Esophagus squamous epithelium (tissue), 5 donors: ENCODE measurements at places on chromosomes 7 and 10.

- DNase-seq: no peak
These were observed 550 bp upstream of the CREM start for GRCh38 chr10:35126062-35126529.

GRCh38 chr7:155363852-155364600 lies 66.3 kb downstream of the INSIG1 start:
- no peak for DNase-seq

DNA sequence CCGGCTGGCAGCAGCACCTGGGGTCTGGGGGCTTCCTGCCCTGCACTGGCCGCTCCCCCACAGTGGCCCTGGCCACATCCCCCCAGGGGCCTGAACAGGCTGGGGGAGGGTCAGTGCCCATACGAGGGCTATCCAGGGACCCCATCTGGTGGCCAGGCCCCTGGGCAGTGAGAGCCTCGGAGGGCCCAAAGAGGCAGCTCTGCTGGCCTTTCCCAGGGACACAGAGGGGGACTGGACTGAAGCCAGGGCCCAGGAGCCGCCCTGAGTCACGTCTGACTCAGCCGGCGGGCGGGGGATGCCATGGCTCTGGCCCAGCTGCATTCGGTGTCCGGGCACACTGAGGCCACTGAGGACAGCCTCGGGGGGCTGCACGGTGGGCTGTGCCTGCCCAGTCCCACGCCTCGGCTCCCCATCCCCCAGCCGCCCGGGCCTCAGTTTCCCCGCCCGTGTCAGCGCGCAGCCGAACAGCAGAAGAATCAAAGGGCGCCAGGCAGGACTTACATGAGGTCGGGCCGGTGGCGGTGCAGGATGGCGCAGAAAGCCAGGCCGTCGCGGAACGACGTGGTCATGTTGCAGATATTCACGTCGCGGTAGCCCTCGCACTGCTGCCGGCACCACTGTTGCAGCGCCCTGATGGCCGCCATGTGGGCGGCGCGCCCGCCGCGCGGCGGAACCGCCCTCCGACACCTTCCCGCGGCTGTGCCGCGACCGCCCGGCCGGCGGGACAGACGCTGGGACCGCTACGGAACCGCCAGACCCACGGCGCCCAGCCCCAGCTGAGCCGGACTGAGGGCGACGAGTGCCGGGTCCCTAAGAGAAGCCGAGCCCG lies at the start of gene MICALL2:
Gene MICALL2 (minus strand): TSS at position 788 of the 829 bp plus-strand sequence. CDS start 144 bp downstream, at position 644.
- DNase-seq: no peak

- DNase-seq: no peak
These were observed 107.3 kb downstream of the HGF start for GRCh38 chr7:81662531-81662930.

DNA sequence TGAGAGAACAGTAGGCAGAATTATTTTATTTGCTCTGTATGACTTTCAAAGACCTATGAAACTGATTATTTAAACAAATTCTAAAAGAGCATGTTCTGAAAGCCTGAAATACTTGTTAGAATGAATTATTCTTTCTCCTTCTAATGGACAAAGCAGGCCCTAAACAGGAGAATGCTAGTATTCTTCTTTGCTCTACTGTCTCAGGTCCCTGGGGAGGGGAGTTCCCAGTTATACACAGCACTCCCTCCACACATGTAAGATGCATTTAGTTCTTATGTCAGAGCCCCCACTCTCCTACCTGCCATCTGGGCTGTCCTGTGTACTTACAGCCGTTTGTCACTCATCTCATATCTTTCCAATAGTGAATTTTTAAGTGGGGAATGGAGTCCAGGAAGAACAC lies 633.5 kb upstream of the ANKRD30A start:
- DNase-seq: no peak

- no peak for DNase-seq
These were observed 135.1 kb downstream of the CHN2 start for GRCh38 chr7:29329686-29330085.

DNA sequence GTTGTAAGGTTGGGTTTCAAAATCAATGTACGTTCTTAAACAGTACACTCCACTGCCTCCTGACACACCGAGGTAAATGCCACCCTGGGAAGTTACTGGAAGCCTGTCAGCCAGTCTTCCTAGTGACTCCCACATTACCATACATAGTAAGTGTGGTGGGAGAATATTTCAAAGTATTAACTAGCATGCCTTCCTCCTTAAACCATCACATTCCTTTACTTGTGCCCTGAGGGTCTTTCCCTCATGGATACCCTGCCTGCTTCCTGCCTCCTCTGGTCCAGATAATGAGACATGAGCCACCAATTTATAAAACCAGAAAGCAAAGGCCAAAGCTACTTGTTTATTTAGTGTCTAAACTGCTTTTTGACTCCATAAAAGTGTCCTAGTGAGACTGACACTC lies 23.3 kb upstream of the SORCS3 start:
- DNase-seq: no peak

DNA sequence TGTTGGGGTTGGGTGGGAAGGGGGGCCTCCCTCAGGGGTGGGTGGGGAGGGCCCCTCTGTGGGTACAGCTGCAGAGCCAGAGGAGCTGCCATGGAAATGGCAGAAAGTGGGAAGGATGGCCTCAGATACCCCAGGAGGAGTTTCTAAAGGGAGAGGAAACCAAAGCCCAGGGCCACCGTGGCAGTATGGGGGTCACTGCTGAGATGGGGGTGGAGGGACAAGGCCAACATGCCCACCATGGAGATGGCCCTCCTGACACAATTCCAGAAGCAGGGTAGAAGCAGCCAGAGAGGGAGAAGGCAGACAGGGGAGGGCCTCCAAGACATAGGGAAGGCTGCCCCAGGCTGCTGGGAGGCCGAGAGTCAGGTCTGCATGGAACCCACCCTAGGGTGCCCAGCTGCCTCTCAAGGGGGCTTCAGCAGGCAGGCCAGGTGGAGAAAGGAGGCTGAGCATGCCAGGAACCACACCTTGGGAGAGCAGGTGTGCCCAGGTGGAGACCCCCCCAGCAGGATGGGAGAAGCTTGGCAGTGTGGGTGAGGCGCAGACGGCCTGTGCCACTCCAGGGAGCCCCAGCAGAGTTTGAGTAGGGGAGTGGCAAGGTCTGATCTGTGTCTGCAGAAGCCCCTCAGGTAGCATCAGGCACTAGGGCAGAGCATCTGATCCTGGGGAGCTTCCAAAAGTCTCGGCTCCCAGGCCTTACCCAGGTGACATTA lies 146.8 kb downstream of the ARHGAP22 start:
- DNase-seq: no peak

DNA sequence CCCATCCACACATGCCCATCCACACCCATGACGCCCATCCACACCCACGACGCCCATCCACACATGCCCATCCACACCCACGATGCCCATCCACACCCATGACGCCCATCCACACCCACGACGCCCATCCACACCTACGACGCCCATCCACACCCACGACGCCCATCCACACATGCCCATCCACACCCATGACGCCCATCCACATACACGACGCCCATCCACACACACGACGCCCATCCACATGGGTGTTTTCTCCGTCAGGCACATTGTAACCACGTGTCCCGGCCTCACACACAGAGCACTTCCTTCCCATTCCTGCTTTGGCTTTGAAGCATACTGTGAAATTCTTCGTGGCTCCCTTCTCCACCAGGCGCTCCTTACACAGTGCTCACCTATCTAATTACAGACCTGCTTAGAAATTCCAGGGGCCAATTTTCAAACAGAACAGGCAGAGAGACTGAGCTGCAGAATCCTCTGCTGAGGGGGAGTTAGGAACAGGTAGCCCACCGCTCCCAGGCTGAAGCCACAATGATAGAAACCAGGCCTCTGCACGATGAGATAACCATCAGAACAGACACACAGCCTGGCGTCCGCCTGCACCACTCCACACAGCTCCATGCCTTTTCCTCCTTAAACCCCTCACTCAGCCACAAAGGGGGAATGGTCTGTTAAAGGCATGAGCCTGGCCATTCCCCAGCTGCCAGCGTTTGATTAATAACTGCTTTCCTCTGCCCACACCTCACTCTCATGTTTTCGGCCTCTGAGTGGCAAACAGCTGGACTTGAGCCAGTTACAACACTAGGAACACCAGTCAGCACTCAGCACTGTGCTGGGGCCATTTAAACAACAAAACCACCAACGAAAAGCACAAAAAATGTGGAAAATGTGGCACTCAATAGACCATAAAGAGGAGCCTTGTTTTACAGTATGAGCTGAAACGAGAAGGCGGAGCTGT lies 501.6 kb downstream of the PTPRN2 start:
- no peak for DNase-seq

GRCh38 chr7:137146012-137146455 lies 197.5 kb downstream of the PTN start:
- DNase-seq: no peak

DNA sequence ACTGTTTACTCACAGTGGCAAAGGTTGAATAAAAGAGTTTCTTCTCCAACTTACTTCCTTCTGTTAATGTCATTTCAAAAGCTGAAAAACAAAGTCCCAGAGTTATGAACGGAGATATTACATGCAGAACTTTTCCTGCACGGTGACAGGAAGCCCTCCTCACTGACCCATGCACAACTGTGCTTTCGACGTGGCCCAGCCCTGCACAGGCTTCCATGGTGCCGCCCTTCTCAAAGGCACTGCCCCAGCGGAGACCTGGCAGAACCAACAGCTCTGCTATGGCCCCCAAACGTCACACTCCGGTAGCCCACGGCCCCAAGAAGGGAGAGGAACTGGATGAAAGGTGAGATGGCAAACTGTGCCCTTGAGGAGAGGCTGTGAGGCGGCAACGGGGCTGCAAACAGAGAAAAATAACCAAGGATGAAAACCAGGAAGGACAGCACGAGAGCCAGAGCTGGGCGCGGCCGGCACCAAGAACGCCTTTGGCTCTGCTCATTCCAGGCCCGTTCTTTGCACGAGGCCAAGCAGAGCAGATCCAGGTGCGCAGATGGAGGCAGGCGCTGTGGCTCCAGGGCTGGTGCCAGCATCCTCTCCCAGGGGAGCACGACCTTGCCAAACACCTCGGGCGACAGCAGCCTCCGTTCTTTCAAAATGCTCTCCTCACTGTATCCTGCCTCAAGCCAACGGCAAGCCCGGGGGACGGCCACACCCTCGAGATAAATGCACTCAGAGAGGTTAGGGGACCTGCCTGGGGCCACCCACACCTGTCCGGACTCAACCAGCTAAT lies 7.0 kb upstream of the FUOM start:
- no peak for DNase-seq

- DNase-seq: no peak
These were observed 67.9 kb downstream of the SGCE start for GRCh38 chr7:94588075-94588474.

- peak; percentile 14 for DNase-seq
These were observed 63.5 kb downstream of the HIPK2 start for GRCh38 chr7:139714163-139714901.

GRCh38 chr10:28307267-28307666 lies 4.4 kb upstream of the MPP7 start:
- no peak for DNase-seq

GRCh38 chr7:13821152-13821787 lies 168.2 kb downstream of the ETV1 start:
- DNase-seq: no peak

DNA sequence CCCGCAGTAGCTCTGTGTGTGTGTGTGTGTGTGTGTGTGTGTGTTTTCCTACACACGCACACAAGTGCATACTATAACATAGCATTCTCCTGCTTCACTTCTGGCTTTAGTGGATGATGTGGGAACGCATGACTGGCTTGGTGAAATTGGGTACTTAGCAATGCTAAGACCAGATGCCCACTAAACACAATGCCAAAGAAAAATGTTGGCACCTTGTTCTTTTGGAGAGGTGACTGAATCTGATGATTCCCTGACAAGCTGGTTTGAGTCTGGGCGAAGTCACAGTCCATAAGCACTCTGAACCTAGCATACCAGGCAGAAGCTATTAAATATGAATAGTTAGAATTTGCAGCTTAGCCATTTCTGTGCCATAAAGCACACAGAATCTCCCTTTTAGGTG lies 68.0 kb upstream of the CDCA7L start:
- DNase-seq: no peak

- no peak for DNase-seq
These were observed 20.5 kb upstream of the ASB15 start for GRCh38 chr7:123581162-123581459.

GRCh38 chr7:114864278-114864677 lies 57.6 kb upstream of the MDFIC start:
- DNase-seq: no peak

GRCh38 chr7:6293202-6293601 lies 20.8 kb upstream of the CYTH3 start:
- no peak for DNase-seq

GRCh38 chr7:94288096-94288495 lies 106.6 kb upstream of the COL1A2 start:
- DNase-seq: no peak

- DNase-seq: no peak
These were observed 1.5 kb downstream of the DOCK4 start for GRCh38 chr7:112204499-112205342.

DNA sequence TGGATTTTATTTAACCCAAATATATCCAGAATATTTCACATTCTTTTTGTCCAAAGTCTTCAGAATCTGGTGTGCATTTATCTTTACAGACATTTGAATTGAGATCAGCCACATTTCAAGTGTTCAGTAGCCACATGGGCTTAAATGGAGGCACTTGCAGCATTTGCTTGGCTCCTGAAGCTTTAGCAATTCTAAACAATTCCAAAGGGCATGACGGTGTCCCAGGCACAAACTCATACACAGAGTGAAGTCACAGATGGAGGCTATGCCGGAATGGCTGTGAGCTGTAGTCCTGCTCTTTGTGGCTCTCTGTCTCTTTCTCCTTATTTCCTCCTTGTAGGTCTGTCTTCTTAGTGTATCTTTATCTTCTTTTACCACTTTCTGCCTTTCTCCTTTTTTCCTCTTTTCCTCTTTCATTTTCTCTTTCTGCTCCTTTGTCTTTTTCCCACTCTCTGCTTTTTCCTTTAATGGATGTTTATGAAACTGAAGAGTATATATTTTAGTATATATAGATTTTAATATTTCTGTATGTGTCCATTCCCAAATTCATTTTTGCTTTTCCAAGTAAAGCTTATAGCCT lies 7.7 kb downstream of the AGBL3 start:
- DNase-seq: no peak

DNA sequence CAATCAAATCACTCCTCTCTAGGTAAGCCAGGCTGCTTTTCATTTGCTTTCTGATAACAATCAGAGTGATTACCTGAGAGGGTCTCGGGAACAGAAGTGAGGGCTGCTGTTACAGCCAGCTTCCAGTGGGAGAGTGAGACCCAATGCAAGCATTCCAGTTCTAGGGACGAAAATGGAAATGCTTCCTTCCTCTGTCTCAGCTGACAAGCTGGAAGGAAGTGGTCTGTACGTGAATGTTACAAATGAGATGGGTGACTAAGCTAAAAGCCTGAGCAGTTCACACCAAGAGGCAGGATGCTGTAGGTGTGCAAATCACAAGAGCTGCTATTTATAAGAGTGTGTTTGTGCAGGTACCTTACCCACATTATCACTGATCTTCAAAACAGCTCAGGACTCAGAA lies 772.4 kb downstream of the GRID1 start:
- no peak for DNase-seq

GRCh38 chr7:20112696-20113095 lies 104.5 kb downstream of the MACC1 start:
- DNase-seq: no peak

DNA sequence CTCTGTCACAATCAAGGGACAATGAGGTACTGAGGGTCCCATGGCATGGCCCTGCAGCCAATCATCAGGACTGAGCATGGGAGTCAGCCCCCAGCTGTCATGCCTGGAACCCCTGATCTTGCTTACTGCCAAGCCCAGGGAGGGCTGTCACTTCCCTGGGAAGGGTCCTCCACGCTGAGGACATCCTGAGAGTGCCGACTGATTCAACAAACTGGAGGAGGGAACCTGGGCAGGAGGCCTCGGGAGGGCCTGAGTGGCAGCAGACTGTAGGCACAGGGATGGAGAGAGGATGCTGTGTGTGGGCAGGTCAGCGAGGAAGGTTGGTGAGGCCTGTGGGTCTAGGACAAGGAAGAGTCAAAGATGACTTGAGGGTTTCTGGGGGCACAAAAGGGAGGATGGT lies 154.3 kb downstream of the ZNF248 start:
- DNase-seq: no peak
